Fibroblast of skin of left quadriceps (primary cell): ENCODE measurements at places on chromosomes 11 and 22.

DNA sequence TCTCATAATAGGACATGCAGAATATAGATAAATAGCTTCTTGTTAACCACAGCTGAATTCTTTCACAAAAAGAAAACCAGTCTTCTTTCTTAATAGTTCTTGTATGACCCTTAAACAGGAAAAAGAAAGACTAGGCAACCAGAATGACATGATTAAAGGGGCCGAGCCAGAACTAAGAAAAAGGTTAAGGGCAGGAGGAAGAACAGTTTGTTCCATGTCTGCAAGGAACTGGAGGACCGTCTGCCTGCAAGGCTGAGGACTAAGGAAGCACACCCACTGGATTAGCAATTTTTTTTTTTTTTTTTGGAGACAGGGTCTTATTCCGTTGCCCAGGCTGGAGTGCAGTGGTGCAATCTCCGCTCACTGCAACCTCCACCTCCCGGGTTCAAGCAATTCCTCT is 26.0 kb upstream of the TMPRSS5 start:
- DNase-seq, result no peak

DNA sequence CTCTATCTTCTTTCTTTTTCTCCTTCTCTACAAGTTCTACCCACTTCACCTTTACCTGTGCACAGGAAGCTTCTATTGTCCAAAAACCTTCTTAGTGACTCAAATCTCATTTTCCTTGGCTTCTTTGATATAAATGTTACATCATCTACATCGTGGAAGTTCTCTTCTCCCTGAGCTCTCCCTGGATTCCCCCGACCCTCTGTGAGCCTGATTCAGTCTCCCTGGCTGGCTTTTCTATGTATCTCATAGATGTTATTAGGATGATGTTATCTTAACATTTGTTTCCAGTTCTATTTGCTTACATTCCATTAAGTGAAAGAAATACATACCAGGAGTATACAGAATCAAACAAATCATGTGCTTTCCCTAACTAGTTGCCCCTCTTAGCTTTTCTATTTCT is 235.8 kb upstream of the PITPNB start:
- no peak for DNase-seq

DNA sequence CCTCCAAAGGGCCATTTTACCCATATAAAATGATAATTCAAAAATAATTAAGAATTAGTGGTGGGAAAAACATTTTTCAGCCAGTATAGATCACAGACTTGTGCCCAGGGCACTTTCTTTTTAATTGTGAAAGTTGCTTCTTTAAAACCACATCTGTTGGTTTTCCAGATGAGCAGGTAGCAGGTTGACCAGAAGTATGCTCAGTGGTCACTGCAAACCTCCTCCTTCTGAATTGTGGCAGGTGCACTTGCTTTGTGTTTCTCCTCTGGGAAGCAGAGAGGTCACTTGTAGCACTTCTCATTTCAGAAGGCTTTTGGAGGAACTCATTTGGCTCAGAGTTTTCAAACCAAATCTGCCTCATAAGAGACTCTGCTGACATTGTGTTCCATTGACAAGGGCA is 24.6 kb upstream of the CWF19L2 start:
- no peak for DNase-seq

DNA sequence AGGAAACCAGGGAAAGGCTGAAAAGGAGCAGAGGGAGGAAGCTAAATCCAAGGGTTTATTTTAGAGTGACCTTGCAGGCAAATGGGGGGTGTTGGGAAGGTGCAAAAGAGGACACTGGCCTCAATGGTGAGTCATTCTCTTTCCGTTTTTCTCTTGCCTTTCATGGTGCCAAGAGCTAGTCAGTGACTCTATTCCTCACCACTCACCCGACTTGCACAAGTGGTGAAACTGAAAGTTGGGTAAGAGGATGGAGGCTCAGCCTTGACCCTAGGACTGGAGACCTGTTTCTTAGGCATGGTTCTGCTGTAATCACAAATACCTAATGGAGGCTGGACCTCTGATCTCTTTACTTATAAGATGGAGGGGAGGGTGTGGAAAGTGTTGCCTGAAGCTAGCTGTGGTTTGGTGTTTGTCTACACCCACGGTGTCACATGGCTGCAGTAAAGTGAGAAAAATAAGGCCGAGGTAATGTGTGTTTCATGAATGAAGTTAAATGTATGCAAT is 67.3 kb upstream of the CREB3L1 start:
- no peak for DNase-seq

DNA sequence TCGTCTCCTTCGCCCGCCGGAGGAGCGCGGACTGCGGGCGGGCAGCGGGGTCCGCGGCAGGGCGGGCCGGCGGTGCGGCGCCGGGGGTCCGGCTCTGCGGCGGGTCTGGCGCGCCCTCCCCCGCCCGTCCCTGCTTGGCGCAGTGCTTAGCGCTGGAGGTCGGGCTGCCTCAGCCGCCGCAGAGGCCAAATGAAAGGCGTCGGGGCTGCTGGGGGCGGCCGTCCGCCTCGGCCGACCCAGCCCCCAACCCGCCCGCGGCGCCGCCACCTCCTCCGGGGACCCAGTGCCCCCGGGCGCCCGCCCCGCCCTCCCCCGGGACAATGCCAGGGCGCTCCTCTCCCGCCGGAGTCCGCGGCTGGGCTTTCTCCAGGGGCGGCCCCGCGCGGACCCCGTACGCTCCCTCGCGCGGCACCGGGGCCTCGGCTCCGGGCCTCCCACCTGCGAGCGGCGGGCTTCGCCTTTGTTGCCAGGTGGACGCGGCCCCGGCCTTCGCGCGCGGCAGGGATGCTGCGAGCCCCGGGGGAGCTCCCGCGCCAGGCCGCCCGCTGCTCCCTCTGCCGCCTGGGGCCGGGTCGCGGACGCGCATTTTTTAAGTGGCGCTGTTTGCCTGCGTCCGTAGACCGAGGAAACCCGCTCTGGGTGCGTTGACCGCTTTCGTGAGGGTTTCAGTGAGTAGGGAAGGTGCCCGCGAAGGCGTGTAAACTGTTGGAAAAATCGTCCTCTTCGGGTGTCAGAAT is 583 bp downstream of the APLP2 start:
- no peak for DNase-seq

DNA sequence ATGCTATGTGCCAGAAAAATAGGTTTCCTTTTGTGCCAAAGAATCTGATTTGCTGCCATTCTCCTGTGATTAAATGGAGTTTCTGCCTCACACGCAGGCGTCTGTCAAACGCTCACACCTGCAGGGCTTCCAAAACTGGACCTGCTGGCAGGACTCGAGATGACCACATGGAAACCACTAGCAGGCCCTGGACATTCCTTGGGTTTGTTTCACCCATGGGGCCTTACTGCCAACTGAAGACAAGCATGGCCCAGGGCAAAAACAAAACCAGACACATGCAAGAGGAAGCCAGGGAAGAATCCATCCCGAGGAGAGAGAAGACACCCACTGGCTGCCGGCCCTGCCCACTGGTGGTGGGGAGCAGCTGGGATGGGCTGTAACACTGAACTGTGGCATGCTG is 55.9 kb upstream of the MN1 start:
- DNase-seq, result no peak
